ENCODE measurements at places on chromosomes 6 and 20.

DNA sequence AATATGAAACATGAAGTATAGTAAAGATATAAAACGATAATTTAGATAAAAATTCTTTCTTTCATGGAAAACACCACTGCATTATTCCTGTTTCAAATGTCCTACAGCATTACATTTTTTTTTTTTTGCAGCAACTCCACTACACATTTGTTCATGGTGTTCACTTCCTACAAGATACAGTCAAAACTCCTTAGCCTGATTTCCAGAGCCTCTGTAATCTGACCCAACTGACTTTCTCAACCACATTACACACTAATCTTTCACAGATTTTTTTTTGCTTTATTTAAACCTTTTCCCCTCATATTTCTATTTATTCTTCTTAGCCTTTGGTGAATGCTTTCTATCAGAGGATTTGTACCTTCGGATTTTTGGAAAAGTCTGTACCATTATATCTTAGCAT, 176.5 kb upstream of the PDE7B start:
- DNase-seq = no peak

GRCh38 chr6:16950825-16951495, 150.9 kb upstream of the STMND1 start:
- DNase-seq = no peak

- peak; percentile 86 for DNase-seq
These were observed 3.5 kb upstream of the LTA start for GRCh38 chr6:31568537-31568961.

DNA sequence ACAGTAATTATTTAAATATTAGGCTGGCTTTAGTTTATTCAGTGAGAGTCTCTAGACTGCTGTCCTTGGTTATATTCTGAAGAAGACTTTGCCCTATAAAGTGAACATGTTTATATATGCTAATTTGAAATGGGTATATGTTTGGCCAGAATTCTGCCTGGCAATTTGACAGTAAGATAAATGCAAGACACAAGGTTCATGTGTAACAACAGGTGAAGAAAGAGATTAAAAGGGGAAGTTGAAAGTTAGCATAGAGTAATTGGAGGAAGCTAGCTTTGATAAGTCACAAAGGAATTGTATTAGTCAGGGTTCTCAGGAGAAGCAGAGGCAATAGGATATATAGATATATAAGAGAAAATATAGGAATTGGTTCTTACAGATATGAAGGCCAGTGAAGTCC, 191.4 kb downstream of the CENPW start:
- DNase-seq = no peak

DNA sequence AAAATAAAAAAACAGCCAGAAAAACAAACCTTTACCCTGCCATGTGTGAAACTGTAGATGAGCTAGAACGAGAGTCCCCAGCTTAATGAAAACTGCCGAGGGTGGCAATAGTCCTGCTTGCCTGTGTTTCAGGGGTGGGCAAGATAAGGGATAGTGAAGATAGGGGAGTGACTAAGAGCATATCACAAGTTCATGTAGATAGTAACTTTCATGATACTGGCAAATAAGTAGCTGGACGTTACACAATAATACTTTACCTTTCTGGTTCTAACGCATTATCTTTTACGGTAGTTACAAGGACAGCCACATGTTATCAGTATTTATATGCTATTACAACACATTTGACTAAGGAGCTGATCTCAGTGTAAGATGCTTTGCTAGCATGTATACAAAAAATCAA, 9.3 kb upstream of the FBXO9 start:
- DNase-seq = no peak

DNA sequence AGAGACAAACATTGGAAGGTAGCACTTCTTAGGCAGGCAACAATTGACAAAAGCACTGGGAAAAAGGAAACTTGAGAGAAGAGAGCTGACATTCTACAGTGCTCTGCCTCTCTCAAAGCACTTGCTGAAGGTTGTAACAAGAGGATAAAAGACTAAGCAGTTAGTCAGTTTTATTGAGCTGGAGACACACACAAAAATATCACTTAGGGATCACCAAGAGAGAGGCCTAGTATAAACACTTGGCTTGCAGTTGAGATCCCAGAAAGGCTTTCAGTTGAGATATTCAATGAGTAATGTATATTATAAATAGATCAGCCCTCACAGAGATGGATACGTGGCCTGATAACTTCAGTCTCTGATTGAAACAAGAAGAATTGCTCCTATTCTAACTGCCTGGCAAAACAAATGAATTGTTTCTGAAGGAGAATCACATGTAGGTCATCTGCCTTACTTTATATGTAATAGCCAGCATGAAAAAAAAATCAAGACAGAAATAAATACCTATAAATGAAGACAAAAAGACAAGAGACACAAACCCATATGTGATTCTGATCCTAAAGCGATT, 747.2 kb upstream of the MAN1A1 start:
- no peak for DNase-seq

DNA sequence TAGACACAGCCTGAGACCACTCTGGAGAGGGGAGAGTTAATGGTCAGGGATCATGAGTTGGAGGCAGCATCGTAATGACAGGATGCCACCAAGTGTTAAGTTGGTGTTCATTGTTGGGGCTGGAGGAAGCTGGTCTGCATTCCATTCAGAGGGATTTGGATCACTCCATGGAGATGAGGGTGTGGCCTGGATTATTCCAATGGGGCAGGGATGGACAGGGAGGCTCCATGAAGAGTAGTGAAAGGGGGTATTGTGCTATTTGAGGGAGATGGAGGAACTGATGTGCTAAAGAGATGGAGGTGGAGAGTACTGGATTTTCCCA, 1.1 kb downstream of the SAPCD1 start:
- no peak for DNase-seq

DNA sequence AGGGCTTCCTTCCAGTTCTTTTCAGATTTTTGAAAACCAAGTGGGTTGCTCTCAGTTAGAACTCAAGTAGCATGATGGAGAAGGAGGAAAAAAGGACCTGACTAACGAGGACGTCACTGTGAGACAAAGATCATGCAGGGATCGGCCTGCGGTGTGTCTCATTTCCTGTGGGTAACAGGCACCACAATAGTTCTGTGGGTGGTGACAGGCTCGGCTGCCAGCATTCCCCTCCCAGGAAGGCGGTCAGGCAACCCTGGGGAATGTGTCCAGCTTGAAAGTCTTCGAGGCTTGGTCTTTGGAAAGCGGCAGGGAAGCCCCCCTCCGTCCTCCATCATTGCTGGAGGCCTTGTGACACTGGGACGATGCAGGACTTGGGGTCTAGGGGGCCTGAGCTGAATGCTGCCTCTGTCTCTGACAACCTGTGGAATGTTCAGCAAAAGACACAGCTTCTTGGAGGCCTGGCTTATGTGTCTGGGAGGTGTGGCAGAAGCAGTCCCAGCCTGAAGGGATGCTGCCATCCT, 121.0 kb downstream of the BCAS1 start:
- DNase-seq = peak; percentile 90

DNA sequence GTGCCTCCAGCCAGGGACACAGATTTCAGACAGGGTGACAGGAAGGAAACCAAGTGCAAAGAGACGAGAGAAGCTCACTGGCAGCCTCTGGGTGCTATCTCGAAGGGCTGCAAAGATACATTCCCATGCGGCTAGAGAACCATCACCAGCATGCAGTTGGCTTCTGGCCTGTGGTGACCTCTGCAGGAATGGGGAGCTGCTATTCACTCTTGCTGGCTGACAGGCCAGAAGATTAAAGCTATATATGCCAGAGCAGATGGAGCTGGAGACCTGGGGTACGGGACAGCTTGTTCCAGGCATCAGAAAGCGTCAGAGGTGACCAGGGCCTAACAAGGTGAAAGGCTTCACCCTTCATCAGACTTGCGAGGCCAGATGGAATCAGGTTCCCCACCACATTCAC, 20.0 kb downstream of the MAP1LC3A start:
- no peak for DNase-seq

DNA sequence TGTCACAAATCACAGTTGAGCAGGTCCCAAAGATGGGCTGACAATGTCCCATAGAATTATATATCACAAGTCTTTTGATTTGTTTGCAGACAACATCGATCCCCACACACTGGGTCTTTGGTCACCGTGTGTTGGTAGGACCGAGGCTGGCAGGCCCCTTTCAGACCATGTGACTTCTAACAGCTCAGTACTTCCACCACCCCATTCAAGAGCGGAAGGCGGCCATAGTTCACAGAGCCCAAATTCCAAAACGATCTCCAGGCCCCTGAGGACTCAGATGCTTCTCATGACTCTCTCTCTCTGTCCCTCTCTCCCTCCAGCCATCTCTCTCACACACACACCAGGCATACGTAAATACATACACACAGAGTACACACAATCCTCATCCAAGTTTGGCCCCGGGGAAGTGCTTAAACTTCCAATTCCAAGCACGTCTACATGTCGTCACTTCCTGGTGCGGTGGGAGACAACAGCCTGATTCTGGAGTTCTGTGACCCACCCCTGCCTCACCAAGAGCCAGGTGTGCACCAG, 155.9 kb upstream of the INSM1 start:
- no peak for DNase-seq

- DNase-seq = no peak
These were observed 2.1 kb downstream of the TSPYL4 start for GRCh38 chr6:116251568-116252384.

DNA sequence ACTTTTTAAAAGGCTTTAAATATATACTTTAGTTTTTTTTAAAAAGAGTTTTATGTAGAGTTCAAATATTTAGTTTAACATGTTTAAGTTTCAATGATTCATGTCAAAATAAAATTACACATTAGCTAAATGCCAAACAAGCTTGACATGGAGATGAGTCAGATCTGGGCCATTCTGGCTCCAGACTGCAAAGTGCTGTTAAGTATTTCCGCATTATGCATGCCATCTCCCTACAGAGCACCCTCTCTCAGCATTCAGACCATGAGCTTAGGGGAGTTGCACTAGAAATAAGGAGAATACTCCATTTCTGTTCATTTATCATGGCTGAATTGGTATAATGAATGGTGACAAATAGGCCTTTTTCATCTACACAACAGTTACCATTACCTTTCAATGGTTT, 21.5 kb upstream of the HS3ST5 start:
- no peak for DNase-seq

GRCh38 chr6:139903411-139904157, 529.1 kb upstream of the CITED2 start:
- DNase-seq = no peak

GRCh38 chr20:19498756-19499155, 259.3 kb upstream of the RIN2 start:
- no peak for DNase-seq

DNA sequence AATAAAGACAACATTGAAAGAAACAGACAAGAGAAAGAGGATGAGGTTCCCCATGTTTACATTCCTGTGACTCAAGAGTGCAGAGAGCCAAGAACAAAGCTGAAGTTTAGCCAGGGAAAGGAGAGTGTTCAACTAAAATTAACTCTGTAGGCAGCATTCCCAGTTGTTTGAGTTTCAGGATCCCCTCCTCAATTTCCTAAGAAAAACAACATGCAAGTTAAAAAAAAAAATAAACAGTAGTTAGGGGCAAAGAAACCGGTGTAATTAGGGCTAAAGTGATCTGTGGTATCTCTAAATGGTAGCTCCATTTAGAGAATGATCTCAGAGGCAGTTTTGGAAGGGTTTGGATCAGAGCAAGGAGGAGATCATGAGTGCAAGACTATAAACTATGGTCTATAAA, 30.9 kb upstream of the RAB23 start:
- no peak for DNase-seq

- no peak for DNase-seq
These were observed 39.4 kb upstream of the MLIP start for GRCh38 chr6:54071821-54072340.

- DNase-seq = no peak
These were observed 12.4 kb downstream of the C20orf96 start for GRCh38 chr20:278181-278580.

DNA sequence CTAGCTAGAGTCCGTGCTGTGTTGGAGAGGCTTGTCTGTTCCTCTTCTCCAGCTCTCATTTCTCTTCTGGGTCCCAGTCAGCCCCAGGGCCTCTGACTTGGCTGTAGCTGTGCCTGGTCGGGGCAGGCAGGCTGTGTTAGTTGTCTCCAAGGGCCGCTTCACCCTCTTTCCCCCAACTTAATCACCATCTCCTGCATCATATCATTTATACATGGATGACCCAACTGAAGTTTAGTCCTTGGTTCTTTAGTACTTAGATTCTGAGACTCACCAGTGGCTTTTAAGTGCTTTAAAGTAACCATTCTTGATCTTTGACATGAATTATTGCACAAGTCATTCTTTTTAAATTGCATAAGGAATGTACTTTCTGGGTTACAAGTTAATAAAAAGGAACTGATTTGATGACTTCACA, 127.3 kb downstream of the RTN4IP1 start:
- DNase-seq = no peak

DNA sequence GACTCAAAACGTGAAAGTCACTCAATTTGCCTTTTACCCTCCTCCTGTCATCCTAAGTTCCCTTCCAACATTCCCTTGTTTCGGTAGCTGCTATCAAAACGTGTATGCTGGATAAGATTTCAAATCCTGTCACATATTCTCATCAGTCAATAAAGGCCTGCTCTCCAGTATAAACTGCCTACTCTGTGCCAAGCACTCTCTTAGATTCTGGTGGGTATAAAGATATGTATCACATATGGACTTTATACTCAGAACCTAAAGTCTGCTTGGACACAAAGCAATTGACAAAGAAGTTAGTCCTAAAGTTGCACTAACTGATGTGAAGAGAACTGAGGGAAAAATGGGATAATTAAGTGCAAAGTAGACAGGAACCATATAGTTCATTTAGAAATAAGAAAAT, 476.6 kb upstream of the MARCKS start:
- DNase-seq = no peak

- no peak for DNase-seq
These were observed 98.6 kb downstream of the CDH4 start for GRCh38 chr20:61350500-61351250.

DNA sequence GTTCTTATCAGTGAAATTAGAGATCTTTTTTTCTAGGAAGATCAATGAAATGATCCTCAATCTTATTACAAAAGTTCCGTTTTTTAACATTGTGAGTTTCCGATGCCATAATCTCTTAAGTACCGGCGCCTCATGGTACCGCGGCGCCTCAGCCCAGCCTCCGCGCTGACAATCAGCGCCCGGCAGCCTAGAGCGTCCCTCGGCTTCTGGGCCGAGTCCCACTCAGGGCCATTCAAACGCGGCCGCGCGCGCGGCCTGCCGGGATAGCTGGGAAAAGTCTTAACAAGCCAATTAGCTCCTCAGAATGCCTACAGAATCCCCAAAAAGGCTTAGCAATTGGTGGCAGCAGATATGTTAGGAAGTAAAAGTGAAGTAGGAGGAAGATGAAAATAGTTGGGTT, 204.8 kb downstream of the ADGB start:
- DNase-seq = no peak

GRCh38 chr6:107186047-107186446, 70.7 kb upstream of the BEND3 start:
- no peak for DNase-seq

- no peak for DNase-seq
These were observed 85.6 kb downstream of the TTLL2 start for GRCh38 chr6:167410462-167410861.

- DNase-seq = no peak
These were observed 16.4 kb upstream of the SLC22A2 start for GRCh38 chr6:160274871-160275510.

Data from activated CD4-positive, alpha-beta memory T cell treated with anti-CD3 and anti-CD28 coated beads for 36 hours (primary cell).